ENCODE measurements at places on chromosomes 13 and 19.
A peak's percentile ranks its signal among the peaks of the same experiment; 100 is the strongest.

- no peaks in the 10 kb centered on the region for H3K27me3 ChIP-seq
- peaks cover 25% of the 10 kb centered on the region for H3K36me3 ChIP-seq
- H3K4me3 ChIP-seq, result peak overlapping the region; percentile 7
- peaks cover 39% of the 10 kb centered on the region for H3K4me1 ChIP-seq
- peak overlapping the region; percentile 47 for H3K27ac ChIP-seq
Measured at GRCh38 chr19:56312342-56312741, 2.3 kb downstream of the ZSCAN5A start.

DNA sequence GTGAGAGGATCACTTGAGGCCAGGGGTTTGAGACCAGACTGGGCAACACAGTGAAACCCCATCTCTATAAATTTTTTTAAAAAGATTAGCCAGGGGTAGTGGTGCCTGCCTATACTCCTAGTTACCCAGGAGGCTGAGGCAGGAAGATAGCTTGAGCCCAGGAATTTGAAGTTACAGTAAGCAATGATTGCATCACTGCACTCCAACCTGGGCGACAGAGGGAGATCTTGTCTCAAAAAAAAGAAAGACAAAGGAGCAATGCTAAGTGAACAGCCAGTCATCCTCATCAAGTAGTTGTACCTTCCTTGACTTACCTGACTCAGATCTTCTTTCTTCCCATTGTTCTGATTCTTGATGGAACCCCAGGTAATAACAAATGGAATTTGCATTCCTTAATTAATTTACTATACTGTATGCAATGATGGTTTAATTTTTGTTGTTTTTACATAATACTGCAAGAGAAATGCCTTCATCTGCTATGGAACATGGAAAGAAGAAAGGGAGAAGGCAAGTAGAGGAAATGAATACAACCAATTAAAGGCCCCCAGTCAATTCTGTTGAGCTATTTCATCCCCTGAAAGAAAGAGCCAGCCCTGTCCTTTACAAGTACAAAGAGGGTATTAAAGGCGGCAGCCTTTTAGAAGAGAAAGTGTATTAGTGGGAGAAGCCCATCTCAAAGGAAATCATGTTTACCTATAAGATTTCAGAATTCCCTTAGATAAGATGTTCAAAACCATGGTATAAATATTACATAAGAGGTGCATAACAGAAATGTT lies 316.7 kb downstream of the DIAPH3 start:
- no peaks in the 10 kb centered on the region for H3K4me1 ChIP-seq
- H3K4me3 ChIP-seq, result no peak overlapping the region
- no peaks in the 10 kb centered on the region for H3K27me3 ChIP-seq
- H3K36me3 ChIP-seq, result peaks cover 3% of the 10 kb centered on the region

DNA sequence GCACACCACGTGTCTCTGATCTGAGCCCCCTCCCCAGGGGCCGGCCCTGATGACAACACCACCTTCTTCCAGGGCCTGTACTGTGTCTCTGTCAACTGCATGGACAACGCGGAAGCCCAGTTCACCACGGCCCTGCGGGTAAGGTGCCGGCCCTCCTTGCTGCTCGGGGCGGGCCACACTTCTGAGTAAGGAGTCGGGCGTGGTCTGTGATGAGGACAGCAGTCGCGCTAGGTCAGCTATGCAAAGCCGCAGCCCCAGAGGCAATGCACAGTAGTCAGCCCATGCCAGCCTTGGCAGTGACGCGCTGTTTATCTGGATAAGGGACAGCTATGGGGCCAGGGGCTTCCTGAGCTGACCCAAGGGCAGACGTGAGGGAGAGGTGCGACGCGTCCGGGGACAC lies 24.6 kb downstream of the MAU2 start:
- H3K4me1 ChIP-seq, result no peaks in the 10 kb centered on the region
- no peaks in the 10 kb centered on the region for H3K27me3 ChIP-seq
- no peak overlapping the region for H3K27ac ChIP-seq
- no peak overlapping the region for H3K4me3 ChIP-seq

- H3K4me3 ChIP-seq, result no peak overlapping the region
- H3K27me3 ChIP-seq, result no peaks in the 10 kb centered on the region
- peaks cover 65% of the 10 kb centered on the region for H3K4me1 ChIP-seq
- peaks cover 43% of the 10 kb centered on the region for H3K36me3 ChIP-seq
Measured at GRCh38 chr19:10335352-10335985, 2.1 kb upstream of the RAVER1 start.

GRCh38 chr19:33522371-33522662 lies 726 bp upstream of the PEPD start:
- no peak overlapping the region for H3K27ac ChIP-seq
- peak overlapping the region; percentile 68 for H3K4me3 ChIP-seq
- no peaks in the 10 kb centered on the region for H3K36me3 ChIP-seq
- no peak for DNase-seq
- H3K27me3 ChIP-seq, result peaks cover 26% of the 10 kb centered on the region
- H3K4me1 ChIP-seq, result peaks cover 25% of the 10 kb centered on the region

All from activated naive CD4-positive, alpha-beta T cell treated with anti-CD3 and anti-CD28 coated beads, Interleukin-2, amount 10 ng/mL, durations not matched to agents 7 days and 5 days (primary cell).